ENCODE measurements at places on chromosomes 5 and 9.
A peak's percentile ranks its signal among the peaks of the same experiment; 100 is the strongest.

DNA sequence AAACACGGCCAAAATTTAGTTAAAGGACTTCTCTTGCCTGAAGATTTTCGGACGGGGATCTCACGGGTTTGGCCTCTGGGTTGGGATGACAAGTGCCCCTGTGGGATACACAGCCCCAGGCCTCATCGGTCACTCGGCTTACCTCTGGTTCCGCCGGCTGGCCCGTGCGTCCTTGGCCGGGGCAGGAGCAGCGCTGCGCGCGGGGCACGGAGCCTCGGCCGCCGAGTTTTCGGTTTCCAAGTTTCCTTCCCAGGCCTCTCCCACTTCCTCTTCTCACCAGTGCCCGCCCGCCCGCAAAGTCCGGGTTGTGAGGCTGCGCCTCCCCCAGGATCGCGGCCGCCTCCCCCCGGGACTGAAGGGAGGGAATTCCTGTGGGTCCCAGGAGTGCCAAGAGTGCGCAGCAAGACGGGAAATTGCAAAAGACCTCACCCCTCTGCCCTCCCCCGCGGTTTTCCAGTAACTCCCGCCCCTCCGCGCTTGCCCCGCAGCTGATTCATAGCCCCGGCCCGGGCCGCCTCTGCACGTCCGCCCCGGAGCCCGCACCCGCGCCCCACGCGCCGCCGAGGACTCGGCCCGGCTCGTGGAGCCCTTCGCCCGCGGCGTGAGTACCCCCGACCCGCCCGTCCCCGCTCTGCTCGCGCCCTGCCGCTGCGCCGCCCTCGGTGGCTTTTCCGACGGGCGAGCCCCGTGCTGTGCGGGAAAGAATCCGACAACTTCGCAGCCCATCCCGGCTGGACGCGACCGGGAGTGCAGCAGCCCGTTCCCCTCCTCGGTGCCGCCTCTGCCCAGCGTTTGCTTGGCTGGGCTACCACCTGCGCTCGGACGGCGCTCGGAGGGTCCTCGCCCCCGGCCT, at the start of gene OSMR:
OSMR (plus strand) TSS at position 487 of the 853 bp plus-strand sequence. CDS start 23,033 bp downstream, outside the sequence.
- H3K27me3 ChIP-seq = peaks cover 54% of the 10 kb centered on the region
- H3K36me3 ChIP-seq = peaks cover 6% of the 10 kb centered on the region
- peak within 1 kb of the TSS; percentile 27 for H3K4me3 ChIP-seq
- H3K27ac ChIP-seq = no peak within 1 kb of the TSS
- H3K4me1 ChIP-seq = peaks cover 6% of the 10 kb centered on the region

- no peak overlapping the region for H3K4me3 ChIP-seq
- no peaks in the 10 kb centered on the region for H3K27me3 ChIP-seq
- ATAC-seq = no peak
- no peak overlapping the region for H3K27ac ChIP-seq
- H3K4me1 ChIP-seq = no peaks in the 10 kb centered on the region
Observed at GRCh38 chr9:93648836-93649235, 72.5 kb downstream of the PHF2 start.

- H3K4me1 ChIP-seq = no peaks in the 10 kb centered on the region
- no peak overlapping the region for H3K4me3 ChIP-seq
- no peak overlapping the region for H3K27ac ChIP-seq
- H3K36me3 ChIP-seq = peaks cover 85% of the 10 kb centered on the region
- ATAC-seq = no peak
Observed at GRCh38 chr5:43661102-43661501, 58.1 kb downstream of the NNT start.

DNA sequence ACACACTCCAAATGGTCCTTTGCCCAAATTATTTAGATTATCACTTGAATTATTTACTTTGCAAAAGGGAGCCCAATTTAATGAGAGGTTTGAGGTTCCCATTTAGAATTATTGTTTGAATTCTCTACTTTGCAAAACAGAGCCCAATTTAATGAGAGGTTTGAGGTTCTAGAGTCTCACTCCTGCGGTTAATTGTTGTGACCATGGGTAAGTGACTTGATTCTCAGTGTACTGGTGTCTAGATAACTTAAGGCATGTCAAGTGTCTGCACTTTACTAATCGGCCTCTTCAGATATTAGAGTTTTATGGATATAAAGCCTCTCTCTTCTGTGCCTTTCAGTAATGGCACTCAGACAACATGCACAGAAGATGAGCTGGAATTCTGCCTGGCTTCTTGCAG, 67.5 kb downstream of the YIPF5 start:
- H3K4me3 ChIP-seq = no peak overlapping the region
- H3K4me1 ChIP-seq = no peaks in the 10 kb centered on the region
- no peaks in the 10 kb centered on the region for H3K27me3 ChIP-seq
- ATAC-seq = no peak

GRCh38 chr5:112228667-112229066, 190.4 kb downstream of the EPB41L4A start:
- no peaks in the 10 kb centered on the region for H3K4me1 ChIP-seq
- H3K27me3 ChIP-seq = no peaks in the 10 kb centered on the region
- no peak overlapping the region for H3K4me3 ChIP-seq
- H3K36me3 ChIP-seq = no peaks in the 10 kb centered on the region

DNA sequence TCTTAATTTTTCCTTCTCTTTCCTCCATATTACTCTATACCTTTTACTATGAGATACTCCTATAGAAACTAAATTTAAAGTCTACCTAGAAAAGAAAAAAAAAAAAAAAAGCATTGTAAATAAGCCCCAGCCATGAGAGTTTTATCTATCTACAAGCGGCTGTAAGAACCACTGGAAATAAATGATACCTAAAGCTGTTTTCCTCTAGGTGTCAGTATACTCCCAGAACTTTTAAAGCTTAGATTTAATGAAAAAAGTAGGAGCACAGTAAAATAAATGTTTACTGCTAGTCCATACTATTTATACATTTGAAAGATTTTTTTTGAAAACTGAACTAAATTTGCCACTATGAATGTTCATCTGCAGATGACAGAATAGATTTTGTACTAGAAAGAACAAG, 26.2 kb downstream of the TYRP1 start:
- H3K4me3 ChIP-seq = no peak overlapping the region
- no peak for ATAC-seq
- H3K36me3 ChIP-seq = no peaks in the 10 kb centered on the region
- H3K27me3 ChIP-seq = no peaks in the 10 kb centered on the region
- H3K4me1 ChIP-seq = no peaks in the 10 kb centered on the region
- H3K27ac ChIP-seq = no peak overlapping the region

- no peak for ATAC-seq
- H3K4me1 ChIP-seq = no peaks in the 10 kb centered on the region
- no peak overlapping the region for H3K4me3 ChIP-seq
- no peaks in the 10 kb centered on the region for H3K27me3 ChIP-seq
- no peak overlapping the region for H3K27ac ChIP-seq
Observed at GRCh38 chr5:96219580-96220281, 213.3 kb downstream of the PCSK1 start.

DNA sequence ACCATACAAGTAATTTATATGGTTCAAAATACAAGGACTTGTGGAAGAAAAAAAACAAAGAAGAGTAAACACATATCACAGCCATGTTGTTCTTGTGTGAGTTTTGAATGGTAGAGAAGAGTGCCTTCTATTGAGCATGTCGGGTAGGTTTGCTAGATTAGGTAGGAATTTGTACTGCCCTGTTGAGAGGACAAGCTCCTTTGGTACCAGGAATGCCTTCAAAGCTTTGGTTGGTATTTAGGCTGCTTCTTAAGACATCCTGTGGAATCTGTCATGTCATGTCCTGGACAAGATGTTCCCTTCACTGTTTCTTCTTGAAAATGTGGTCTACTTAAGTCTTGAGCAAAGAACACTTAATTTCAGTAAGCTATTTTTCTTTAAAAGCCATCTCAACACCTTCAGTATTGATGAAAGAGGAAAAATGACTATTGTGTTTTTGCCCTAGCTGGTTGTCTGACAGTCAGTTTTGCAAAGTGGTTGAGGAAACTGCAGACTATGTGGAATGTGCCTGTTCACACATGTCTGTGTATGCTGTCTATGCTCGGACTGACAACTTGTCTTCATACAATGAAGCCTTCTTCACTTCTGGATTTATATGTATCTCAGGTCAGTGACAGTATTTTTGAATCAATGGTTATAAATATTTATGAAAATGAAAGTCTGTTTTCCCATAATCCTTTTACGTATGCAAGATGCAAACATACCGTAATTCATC, 296.9 kb downstream of the ADGRV1 start:
- H3K36me3 ChIP-seq = no peaks in the 10 kb centered on the region
- H3K4me1 ChIP-seq = no peaks in the 10 kb centered on the region
- peaks cover 12% of the 10 kb centered on the region for H3K27me3 ChIP-seq
- H3K27ac ChIP-seq = no peak overlapping the region
- no peak overlapping the region for H3K4me3 ChIP-seq
- no peak for ATAC-seq

GRCh38 chr5:160835818-160836528, 16.0 kb downstream of the ATP10B start:
- no peaks in the 10 kb centered on the region for H3K4me1 ChIP-seq
- no peak for ATAC-seq

DNA sequence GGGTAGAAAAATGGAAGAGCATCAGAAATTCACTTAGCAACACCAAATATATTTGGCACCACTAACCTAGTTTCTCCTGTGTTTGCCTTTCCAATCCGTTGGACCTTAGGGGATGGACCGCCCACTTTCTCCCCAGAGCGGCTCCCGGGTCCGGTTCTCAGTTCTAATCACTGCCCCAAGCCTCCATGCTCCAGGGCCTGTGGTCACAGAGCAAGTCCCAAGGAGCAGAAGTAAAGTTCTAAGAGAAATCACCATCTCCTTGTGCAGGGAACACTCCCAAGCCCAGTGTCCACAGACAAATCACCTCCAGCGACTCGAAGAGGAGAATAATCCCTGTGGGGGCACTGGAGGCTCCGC, 728 bp upstream of the SLC1A1 start:
- peak overlapping the region; percentile 75 for H3K4me3 ChIP-seq
- H3K36me3 ChIP-seq = no peaks in the 10 kb centered on the region
- no peak overlapping the region for H3K27ac ChIP-seq

DNA sequence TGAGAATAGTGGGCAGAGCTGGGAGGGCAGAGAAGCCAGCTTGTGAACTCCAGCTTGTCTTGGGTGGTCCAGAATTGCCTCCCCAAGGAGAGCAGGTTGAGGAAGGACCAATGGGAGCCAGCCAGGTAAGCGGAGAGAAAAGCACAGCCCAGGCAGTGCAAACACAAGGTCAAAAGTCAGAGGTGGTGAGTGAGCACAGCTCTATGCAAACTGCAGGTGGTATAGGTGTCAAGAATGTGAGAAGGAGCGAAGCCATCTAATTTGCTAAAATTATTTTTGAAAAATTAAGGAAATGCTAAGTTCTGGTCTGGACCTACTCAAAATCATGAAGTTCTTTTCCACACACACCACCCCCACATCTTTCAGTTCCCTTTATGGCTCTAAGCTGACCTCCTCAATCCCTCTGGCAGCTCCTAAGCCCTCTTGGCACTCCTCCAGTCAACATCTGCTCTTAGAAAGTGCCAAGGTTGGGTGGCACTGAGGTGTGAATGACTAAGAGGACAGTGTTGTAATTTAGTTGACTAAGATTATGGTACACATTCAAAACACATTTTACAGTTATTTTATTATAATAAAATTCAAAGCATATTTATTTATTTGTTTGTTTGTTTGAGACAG, 6.6 kb upstream of the OTULINL start:
- H3K4me3 ChIP-seq = no peak overlapping the region
- peaks cover 6% of the 10 kb centered on the region for H3K4me1 ChIP-seq
- no peak overlapping the region for H3K27ac ChIP-seq
- H3K36me3 ChIP-seq = no peaks in the 10 kb centered on the region
- no peak for ATAC-seq

GRCh38 chr5:84197538-84197937, 187.1 kb downstream of the EDIL3 start:
- no peaks in the 10 kb centered on the region for H3K36me3 ChIP-seq
- H3K4me1 ChIP-seq = no peaks in the 10 kb centered on the region
- no peak overlapping the region for H3K4me3 ChIP-seq
- H3K27me3 ChIP-seq = no peaks in the 10 kb centered on the region
- no peak overlapping the region for H3K27ac ChIP-seq
- no peak for ATAC-seq

DNA sequence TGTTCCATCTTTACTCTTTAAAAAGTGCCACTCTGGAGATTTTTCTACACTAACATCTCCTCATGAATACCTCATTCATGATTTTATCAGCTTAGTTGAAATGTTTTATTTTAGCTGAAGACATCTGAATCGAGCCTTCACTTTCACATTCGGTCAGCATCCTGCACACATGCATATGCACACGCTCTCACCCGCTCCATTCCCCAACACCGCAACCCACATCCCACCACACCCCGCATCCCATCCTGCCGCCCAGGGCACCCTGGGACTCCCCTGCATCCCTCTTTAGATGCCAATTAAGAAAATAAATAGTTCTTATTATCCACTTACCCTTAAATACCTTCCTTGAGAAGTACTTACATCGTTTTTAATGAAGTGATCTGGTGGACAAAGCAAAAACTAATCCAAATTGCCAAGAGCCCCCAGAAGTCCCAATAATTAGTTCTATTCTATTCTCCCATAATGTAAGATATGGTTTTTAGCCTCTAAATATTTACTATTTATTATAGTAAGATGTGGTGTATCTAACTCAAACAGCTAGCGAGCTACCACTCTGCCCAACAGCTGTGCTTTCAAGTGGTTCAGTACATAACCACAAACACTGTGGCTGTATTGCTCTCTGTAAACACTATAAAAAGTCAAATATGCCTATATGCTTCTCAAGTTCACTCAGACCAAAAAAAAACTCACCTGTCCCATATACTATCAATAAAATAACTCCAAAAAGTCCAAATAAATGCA, 38.2 kb downstream of the GZMK start:
- H3K27me3 ChIP-seq = peaks cover 41% of the 10 kb centered on the region
- no peaks in the 10 kb centered on the region for H3K36me3 ChIP-seq
- no peak overlapping the region for H3K4me3 ChIP-seq
- H3K4me1 ChIP-seq = peaks cover 6% of the 10 kb centered on the region

DNA sequence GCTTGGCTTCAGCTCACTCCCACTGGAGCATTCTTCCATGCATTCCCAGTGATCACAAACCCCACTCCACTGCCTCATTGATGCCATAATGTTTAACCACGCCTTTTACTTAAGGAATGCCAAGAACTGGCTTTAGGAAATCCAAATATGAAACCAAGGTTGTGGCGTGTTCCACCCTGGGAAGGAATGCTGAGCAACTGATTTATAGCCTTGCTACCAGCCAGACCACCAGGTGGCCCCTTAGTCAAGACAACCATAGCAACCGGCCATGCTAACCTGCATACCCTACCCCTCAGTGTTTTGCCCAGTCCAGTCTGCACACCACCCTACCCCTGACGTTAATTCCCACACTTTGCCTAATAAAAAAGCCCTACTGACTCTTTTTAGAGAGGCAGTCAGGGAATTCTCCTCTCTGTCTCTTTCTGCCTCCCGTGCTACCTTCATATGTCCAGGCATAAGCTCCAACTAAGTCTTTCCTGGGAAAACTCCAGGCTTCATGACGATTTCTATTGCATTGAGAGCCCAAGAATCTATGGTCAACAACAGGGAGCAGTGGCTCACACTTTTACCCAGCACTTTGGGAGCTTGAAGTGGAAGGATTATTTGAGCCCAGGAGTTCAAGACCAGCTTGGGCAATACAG, 27.0 kb upstream of the PRRC2B start:
- no peaks in the 10 kb centered on the region for H3K36me3 ChIP-seq
- no peaks in the 10 kb centered on the region for H3K4me1 ChIP-seq
- H3K27me3 ChIP-seq = no peaks in the 10 kb centered on the region
- no peak overlapping the region for H3K4me3 ChIP-seq

GRCh38 chr5:136516637-136517036, 151.3 kb upstream of the TRPC7 start:
- no peaks in the 10 kb centered on the region for H3K4me1 ChIP-seq
- no peak overlapping the region for H3K27ac ChIP-seq
- ATAC-seq = no peak
- H3K4me3 ChIP-seq = no peak overlapping the region
- H3K36me3 ChIP-seq = no peaks in the 10 kb centered on the region

- no peaks in the 10 kb centered on the region for H3K27me3 ChIP-seq
- no peak for ATAC-seq
- H3K4me3 ChIP-seq = no peak overlapping the region
- no peaks in the 10 kb centered on the region for H3K4me1 ChIP-seq
- H3K36me3 ChIP-seq = no peaks in the 10 kb centered on the region
Observed at GRCh38 chr5:42005561-42006153, 80.6 kb downstream of the FBXO4 start.

Measured in stimulated activated memory B cell treated with anti-CD40 and anti-IgM and Interleukin-4, amounts not matched to agents 10 μg/mL and 1 μg/mL and 100 μg/mL, for 72 hours (primary cell).